ENCODE measurements at places on chromosomes 2 and 18.

DNA sequence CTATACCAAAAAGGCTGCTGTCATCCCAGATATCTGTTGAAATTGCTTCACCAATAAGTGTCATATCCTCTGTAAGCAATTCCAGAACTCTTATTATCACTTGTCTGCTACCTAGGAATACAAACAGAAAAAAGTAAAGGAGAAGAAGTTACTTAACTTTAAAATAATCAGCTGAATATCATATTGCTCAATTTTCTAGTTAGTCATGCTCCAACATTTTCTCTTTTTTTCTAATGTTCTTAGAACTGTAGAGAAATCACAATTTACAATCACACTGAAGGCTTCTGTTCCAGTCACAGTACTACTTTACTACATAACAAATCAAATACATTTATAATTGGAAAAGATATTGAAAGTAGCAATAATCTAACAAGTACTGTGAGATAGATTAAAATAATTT lies 17.4 kb downstream of the RTTN start:
- no peak for DNase-seq

DNA sequence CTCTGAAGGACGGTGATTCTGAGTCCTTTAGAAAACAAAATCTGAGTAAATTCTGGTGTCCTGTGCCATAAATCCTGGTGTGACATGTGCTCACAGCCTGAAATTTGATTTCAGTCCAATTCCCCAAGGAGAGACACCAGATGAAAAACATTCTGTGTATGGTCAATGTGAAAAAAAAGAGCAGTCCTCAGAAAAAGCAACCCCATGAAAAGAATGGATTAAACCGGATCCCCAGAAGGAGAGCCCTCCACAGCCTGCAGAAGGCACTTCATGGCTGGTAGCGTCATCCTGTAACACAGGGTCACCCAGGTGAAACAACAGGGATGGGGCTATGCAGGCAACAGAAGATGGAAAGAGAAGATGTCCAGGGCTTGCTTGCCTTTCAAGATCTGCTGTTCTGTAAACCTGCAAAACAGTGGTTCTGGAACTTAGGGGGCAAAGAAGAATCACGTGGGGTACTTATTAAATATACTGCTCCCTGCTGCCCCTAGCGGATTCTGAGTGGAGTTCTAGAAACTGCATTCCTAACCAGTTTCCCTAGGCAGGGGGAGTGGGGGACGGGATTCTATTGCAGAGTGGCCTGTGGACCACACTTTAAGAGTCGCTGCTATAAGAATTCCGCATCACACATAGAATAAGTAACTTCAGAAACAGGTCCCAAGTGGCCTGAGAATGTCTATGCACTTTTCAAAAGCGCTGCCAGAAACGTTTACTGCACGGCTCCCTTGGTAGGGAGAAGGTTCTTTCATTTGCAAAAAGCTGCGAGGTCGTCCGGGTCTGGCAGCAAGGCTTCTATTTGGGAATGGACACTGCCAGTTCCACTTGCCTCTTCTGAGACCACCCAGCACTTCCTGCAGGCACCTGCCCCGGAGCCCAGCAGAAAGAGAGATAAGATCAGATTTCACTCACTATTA lies 118.9 kb upstream of the ARL5A start:
- DNase-seq: no peak

GRCh38 chr2:231919341-231920035 lies 6.7 kb downstream of the NPPC start:
- DNase-seq: no peak

GRCh38 chr2:37321029-37321682 lies 3.5 kb downstream of the PRKD3 start:
- no peak for DNase-seq

DNA sequence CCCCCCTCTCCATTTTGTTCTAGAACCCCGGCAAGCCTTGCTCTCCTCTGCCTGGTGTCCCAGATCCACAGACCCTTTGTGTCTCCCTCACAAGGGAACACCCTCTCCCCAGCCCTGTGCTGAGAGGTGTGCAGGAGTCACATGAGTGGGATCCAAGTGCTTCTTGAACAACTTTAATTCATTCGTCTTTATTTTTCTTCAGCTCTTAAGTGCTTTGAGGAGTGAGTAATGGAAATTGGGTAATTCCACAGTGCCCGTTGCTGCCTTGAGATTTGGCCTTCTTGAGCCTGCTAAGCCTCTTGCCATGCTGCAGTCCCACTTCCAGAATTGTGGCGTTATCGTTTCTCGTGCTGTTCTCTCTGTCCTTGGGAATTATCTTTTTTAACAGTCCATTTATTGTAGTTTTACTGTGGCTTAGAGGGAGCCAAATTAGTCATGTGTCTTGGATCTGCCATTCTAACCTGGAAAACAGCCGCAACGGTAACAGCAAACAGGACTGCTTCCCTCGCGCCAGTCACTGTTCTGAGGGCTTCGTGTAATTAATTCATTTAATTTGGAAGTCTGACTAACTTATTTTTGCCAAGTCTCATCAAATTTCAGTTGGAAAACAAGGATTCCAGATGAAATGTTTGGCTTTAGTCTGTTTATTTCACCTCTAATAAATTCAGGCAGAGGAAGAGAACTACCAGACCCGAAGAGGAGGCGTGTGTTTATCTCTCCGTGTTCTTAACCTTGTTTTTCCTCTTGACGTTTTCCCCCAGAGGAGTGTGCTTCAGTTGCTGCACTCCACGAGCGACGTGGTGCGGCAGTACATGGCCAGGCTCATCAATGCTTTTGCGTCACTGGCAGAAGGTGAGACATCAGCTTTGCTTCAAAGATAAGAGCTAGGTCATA lies 72.0 kb downstream of the ARMC9 start:
- DNase-seq: no peak

DNA sequence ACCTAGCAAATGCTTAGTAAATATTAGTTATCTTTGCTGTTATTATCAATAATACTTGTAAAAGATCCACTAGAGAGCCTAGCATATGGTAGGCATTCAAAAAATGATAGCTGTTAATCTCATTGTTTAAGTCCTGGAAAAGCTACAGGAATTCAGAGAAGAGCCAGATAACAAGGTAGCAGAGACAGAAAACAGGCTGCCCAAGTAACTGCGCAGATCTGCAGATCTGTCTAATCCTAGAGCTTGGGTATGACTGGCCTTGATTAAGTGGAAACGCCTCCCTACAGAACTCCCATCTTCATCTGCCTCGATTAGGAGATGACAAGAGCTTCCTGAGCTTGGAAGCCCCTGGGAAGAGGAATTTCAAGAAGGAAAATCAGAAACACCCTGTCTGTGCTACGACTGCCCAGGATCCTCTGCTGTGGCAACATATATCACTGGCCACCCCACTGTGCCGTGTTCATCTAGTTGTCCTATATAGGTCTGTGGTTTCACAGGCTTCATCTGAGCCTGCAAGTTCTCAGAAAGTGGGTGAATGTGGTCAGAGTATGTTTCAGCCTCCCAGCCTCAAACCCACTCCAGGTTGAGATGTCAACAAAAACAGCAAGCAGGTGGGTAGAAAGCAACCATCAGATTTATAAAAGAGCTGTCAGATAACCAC lies 151.5 kb upstream of the PKDCC start:
- DNase-seq: peak; percentile 67

- no peak for DNase-seq
Observed at GRCh38 chr2:63818271-63818670, 23.4 kb upstream of the UGP2 start.

GRCh38 chr2:240395896-240396622 lies 39.4 kb upstream of the GPC1 start:
- no peak for DNase-seq

DNA sequence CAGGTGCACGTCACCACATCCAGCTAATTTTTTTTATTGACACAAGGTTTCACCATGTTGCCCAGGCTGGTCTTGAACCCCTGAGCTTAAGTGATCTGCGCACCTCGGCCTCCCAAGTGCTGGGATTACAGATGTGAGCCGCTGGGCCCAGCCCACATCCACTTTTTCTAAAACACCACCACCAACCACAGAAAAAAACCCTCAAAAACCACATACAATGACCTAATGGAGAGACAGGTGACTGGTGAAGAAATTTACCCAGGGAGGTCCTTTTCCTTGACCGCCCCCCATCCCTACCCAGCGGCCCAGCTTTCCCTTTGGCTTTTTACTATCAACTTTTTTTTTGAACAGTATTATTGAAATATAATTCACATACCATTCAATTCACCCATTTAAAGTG lies 47.9 kb downstream of the CACNB4 start:
- DNase-seq: no peak

- DNase-seq: no peak
Observed at GRCh38 chr18:48634491-48634890, 95.7 kb downstream of the CTIF start.

Measured in central memory CD4-positive, alpha-beta T cell (primary cell).